ENCODE measurements at places on chromosomes 6 and 20.

DNA sequence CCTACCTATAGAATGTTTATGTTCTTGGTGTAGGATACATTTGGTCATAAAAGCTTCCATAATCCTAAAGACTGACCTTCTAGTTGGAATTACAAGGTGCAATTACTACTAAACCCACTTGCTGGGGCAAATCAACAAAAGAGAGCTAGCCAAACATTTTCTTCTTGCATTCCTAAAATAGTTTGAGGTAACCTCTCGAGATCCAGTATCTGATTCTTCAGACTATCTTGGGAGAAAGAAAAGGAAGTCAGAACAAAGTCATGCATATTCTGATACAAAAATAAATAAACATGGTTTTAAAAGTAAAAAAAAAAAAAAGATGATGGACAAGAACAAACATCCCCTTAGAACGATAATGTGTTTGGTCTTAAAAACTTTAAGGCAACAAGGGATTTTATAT lies 294.2 kb upstream of the RSPO3 start:
- DNase-seq, result peak; percentile 27

DNA sequence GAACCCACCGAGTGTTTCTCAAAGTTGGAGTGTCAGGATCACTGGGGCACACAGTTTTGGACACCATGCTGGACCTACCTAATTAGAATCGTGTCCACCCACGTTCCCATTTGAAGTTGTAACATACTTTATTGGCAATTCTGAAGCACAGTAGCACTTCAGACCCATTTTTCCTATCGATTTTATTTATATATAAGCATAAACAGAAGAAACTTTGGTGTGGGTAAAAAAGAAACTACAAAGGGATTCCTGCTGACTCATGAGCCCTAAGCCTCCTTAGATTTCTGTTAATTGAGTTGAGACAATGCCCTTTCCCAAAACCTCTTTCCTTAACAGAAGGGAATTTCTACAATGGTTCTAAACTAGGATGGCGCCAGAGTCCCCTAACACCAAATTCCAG lies 398.0 kb downstream of the CDKAL1 start:
- DNase-seq, result peak; percentile 23

DNA sequence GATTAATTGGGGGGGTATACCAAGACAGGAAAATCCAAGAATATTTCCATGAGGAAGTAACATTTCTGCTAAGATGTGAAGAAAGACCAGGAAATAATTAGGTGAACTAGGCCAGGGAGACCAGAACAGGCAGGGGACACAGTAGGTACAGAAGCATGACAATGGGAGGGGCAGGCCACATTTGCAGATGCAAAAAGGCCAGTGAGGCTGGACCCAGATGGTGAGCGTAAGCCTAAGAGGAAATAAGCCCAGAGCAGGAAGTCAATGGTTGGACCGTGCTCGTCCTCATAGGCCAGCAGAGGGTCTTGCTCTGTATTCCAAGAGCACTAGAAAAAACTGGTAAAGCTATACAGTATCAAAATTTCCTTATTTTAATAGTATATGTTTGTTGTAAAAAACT lies 9.4 kb downstream of the CEP162 start:
- DNase-seq, result no peak

DNA sequence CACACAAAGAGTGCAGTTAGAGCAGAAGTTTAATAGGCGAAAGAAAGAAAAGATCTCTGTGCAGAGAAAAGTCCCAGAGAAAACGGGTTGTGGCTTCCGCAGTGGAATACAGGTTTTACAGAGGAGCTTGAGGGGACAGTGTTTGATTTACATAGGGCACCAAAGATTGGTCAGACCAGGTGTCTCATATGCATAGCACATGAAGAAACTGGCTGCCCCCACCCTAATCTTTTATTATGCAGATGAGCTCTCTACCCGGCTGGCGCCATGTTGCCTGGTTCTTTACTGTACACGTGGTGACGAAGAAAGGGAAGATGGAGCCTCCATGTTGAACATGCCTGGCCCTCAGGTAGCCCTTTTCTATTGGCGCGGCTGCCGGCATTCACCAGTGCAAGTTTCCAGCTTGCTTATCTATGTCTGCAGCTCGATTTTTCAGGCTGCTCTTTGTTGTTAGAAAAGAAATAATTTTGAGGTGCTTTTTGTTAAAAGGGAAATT lies 47.4 kb downstream of the SLC35B3 start:
- no peak for DNase-seq

GRCh38 chr20:62133864-62134263 lies 9.3 kb downstream of the PSMA7 start:
- no peak for DNase-seq

- no peak for DNase-seq
Observed at GRCh38 chr6:15911753-15912504, 217.0 kb upstream of the MYLIP start.

DNA sequence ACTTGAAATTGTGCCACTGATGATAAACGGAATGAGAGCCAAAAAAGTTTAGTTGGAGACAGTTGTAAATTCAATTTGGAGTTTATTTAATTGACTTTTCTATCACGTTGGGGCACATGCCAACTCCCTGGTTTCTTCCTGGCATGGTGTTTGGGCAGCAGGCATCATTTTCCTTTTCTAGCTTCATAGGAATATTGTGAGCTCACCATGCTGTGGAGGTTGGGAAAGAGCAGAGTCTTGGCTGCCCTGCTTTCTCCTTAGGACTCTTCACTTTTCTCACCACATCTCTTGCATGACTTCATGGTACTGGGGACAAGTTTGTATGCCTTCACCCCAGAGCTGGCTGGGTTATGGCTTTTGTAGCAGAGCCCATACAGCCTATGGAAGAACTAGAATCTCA lies 6.4 kb downstream of the SCAND1 start:
- DNase-seq, result no peak

DNA sequence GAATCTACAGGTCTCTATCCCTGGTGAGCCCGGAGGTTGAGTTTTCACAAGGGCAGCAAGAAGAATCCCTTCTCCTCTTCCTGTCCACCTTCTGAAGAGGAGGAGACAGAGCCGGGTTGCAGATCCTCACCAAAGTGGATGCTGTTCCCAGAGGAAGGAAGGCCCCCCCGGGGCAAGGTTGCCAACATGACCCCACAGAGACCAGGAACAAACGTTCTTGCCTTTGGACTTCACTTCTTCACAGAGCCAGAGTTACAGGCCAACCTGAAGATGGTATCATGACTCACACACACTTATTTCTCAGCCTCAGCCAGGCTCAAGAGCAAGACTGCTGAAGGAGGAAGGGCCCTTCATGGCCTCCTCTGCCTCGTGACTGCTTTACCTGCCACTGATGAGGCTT lies 384.3 kb downstream of the CD83 start:
- DNase-seq, result peak; percentile 23

DNA sequence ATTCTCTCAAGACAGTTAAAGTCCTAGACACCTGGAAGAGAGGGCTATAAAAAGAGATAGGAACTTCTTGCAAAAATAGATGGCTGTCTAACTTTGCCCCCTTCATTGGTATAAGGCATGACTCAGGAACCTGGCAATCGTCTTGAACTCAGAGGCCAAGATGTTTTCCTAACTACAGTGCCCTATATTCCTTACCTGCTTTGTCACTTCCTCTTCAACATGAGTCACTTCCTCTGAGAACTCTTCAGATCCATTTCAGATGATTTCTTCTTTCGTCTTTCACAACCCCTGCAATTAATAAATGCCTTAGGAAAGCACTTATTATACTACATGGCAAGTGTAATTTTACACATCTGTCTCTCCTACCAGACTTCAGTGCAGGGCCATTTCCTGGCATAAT lies 83.5 kb downstream of the HAO1 start:
- DNase-seq, result peak; percentile 79

DNA sequence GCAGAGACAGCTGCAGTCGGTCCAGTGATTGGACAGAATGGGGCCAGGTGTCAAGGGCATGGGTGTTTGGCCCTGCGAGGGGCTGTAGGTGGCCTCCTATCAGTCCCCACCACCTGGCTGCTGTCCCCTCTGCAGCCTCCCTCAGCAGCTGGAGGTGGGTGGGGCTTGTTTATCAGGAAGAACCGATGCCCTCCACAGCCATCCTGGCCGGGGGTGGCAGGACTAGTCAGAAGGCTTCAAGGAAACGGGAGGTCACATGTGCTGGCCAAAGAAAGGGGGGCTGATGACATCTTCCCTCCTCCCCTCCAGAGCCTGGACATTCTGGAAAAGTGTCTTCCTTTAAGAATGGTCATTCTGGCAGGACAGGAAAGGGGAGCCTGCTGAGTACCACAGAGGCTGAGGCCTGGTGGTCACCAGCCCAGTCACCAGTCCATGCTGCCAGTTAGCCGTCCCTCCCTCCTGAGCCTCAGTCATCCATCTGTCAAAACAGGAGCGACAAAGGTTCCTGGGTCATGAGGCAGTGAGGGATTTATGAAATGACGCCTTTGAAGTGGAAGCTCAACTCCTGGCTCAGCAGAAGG lies 4.1 kb downstream of the FAM210B start:
- DNase-seq, result peak; percentile 12

DNA sequence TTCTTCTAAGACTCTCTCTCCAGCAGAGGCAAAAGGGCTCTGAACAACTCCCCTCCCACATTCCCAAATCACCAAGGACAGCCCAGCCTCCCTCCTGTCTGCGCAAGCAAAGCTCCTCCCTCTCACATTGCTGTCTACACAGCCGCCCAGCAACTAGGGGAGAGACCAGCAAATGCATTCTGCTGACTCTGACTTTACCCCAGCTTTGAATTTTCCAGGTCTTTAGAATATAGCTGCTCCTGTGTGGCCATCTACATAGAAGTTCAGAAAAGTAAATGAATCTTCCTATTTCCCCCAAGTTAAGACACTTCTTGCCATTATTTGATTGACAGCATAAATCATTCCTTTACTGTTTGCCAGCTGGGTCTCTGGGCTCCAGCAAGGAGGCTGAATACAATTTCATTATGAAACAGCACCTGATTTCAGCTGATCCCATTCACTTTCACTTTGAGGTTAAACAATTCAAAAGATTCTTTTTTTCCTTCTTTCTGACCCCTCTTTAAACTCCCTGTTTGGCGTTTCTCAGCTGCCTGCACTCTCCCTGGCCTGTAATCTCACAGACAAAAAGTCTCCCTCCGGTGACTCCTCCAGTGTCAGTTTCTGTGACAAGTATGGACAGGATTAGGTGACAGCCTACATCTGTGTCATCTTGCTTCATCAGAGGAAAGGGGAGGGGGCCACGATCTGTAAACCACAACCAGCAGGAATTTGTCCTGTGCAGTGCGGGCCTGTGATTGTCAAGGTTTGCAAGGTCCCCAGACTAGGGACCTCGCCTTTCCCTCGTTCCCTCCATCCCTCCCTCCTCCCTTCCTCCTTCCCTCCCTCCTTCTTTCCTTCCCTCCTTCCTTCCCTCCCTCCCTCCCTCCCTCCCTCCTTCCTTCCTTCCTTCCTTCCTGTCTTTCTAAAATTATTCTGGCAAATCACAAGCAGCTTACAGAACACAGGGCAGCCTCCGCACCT lies 205.6 kb upstream of the RIN2 start:
- DNase-seq, result no peak

DNA sequence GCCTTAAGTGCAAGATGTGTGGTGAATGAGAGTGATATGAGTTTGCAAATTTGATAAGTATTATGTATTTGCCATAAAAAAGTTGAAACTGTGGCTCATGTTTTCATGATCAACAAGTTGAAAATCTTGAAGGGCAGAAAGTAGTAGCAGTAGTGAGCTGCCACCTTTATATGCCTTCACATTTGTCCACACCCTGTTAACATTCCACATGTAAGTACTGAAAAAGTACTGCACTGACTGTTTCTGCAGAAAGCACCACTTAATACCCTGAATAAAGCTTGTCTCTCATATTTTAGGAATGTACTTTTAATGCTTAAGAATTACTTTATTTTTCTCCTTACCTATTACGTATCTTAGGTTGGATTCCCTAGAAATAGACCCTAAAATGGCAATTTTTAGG lies 45.9 kb downstream of the FLRT3 start:
- no peak for DNase-seq

DNA sequence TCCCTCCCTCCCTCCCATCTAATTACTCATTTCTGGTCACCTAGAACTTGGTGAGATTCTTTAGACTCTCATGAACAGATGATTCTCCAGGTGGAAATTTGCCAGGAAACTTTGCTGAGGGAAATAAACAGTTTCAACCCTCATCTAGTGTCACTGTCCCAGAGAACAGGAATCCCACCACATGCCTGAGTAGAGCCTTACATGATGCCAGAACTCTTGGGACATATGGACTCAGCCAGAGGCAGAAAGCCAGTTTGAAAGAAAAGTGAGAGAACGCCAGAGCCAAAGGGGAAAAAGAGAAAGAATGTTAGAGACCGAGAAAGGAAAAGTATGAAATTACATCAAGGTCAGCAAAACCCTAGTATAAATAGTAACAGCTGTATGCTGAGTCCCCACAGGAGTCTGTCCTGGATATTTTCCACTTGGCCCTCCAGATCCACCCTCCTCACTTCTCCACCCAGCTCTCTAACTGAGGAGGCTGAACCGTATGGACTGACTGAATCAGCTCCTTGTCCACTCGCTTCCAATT lies 127.5 kb upstream of the COL21A1 start:
- DNase-seq, result peak; percentile 77

- DNase-seq, result no peak
Observed at GRCh38 chr6:85892346-85892745, 249.7 kb upstream of the SYNCRIP start.

- DNase-seq, result peak; percentile 59
Observed at GRCh38 chr6:36873612-36874442, 776 bp downstream of the PPIL1 start.

- DNase-seq, result no peak
Observed at GRCh38 chr20:50023116-50023805, 40.5 kb downstream of the SNAI1 start.

GRCh38 chr6:169341706-169342105 lies 88.1 kb upstream of the THBS2 start:
- no peak for DNase-seq

DNA sequence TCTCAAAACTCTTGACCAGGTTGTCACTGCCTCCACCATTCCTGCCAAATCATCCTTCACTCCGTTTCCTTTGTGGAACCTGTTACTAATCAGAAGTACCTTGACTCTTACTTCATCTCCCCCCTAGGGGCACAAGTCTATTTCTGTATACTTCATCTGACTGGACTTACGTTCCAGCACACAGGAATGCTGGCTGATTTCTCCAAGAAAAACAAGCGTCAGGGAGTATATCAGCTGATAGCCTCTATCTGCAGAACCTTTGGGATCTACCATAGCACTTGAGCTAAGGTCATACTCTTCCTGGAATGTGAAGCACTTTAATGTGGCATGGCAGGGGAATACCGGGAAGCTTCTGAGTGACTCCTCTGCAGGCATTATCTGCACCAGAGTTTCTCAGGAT lies 178.1 kb upstream of the MOCS1 start:
- DNase-seq, result no peak

All from iris pigment epithelial cell (primary cell).